ENCODE measurements at places on chromosomes 16 and 17. TPM values are rescaled to one million over a fixed set of nuclear protein-coding genes. Genes with fewer than 3 reads are reported as not detected.

Gene CSH1
- total RNA-seq, result not detected

Gene FGF11
- total RNA-seq, result 0.15 TPM

Gene NGFR
- total RNA-seq, result 0.30 TPM

Gene CD300LB
- not detected for total RNA-seq

Gene CTRB2
- not detected for total RNA-seq

Gene SNN
- total RNA-seq, result 15.6 TPM

Gene SNTB2
- total RNA-seq, result 20.1 TPM

Gene CA7
- total RNA-seq, result not detected

Gene CRYBA1
- not detected for total RNA-seq

Gene MT1X
- 3.0 TPM for total RNA-seq

Gene GGNBP2
- total RNA-seq, result 68.8 TPM

Gene IL34
- total RNA-seq, result 1.4 TPM

Gene C17orf58
- total RNA-seq, result 11.4 TPM

Gene PFAS
- total RNA-seq, result 37.0 TPM

Gene PTX4
- not detected for total RNA-seq

Gene CDH13
- total RNA-seq, result 94.5 TPM

Gene SLC2A4
- total RNA-seq, result 0.30 TPM

Gene KRT39
- not detected for total RNA-seq

Gene SDR42E1
- 0.46 TPM for total RNA-seq

Gene CCL3
- not detected for total RNA-seq

Gene CFAP97D1
- total RNA-seq, result not detected

Gene VAT1L
- 3.6 TPM for total RNA-seq

Gene MT1F
- 0.32 TPM for total RNA-seq

Gene HOXB9
- total RNA-seq, result 0.76 TPM

Gene SULT1A4
- 3.6 TPM for total RNA-seq

Gene CIITA
- 0.15 TPM for total RNA-seq

Measured in epithelial cell of umbilical artery (primary cell).